Upper lobe of right lung (tissue), 1 donor: ENCODE measurements at places on chromosomes 1 and 21. TPM values are rescaled to one million over a fixed set of nuclear protein-coding genes. Genes with fewer than 3 reads are reported as not detected.

GRCh38 chr1:31789259-31790065, 25.3 kb upstream of the ADGRB2 start:
- DNase-seq = peak; percentile 97

- no peak for DNase-seq
Observed at GRCh38 chr1:79705218-79705617, 698.7 kb upstream of the ADGRL4 start.

DNA sequence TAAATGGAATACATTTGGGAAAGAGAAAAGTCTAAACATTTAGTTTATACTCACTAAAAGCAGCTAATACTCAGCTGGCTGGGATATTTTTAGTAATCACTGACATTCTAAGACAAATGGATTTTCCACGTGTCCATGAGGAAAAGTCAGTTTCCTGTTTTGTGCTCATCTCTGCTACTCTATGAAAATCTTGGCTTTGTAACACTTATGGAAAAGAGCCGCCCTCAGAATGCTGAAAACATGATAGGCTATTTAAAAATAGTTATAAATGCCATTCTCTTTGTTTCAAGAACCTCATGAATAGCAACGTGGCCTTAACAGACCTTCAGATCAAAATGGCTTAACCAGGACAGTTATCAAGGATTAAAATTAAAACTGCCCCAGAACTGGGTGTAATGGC, 29.9 kb downstream of the MRAP start:
- DNase-seq = no peak

- DNase-seq = no peak
Observed at GRCh38 chr1:235648407-235648907, 1.1 kb downstream of the GNG4 start.

DNA sequence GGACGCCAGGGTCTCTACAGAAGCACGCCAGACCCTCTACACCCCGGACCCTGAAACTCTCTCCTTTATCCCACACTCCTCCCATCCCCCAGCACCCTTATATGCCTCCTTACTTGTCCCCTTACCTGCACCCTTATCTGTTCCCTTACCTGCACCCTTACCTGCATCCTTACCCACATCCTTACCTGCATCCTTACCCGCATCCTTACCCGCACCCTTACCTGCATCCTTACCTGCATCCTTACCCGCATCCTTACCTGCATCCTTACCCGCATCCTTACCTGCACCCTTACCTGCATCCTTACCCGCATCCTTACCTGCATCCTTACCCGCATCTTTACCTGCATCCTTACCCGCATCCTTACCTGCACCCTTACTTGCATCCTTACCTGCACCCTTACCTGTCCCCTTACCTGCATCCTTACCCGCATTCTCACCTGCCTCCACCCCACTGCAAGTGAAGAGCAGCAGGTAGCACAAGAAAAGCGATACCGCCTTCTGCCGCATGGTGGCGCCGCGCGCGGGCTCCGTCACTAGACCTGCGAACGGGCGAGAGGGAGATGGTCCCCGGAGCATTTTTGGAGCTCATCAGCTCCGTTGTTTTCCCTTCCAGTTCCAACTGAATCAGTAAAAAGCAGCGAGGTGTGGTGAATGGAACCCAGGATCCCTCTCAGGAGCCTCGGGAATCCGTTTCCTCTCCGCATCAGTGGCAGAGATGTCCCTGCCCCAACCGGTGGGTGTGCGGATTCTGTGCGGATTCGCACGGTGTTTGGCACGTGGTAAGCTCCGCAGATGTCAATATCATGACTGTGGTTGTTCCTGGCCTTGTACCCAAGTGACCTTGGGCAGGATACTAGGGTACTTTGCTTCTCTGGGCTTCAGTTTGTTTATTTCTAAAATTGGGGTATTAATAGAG, 2.9 kb downstream of the IFI6 start:
- DNase-seq = peak; percentile 92

DNA sequence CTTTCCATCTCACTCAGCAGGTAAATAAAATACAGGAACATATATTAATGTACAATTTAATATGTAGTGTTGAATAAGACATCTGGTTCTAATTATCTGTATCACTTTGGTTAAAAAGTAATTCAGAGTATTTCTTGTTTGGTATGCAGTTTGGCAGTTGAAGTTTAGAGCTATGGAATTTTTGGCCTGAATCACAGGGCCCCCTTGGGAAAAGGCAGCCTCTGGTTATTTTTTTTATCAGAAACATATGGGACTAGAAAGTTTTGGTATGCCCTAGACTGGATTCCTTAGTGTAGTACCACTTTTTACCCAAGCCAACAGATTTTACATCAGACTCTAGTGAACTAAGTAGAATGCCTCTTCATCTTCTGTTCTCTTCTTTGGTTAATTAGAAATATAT, 26.4 kb downstream of the CNST start:
- DNase-seq = no peak

- no peak for DNase-seq
Observed at GRCh38 chr1:243249214-243249613, 5.9 kb downstream of the CEP170 start.

GRCh38 chr1:114215436-114215835, 61.8 kb upstream of the SYT6 start:
- no peak for DNase-seq

- no peak for DNase-seq
Observed at GRCh38 chr1:168758503-168758902, 29.5 kb upstream of the DPT start.

GRCh38 chr1:94004924-94005323, 95.7 kb upstream of the GCLM start:
- DNase-seq = no peak

GRCh38 chr1:150555971-150556865, 7.0 kb downstream of the ADAMTSL4 start:
- DNase-seq = no peak

DNA sequence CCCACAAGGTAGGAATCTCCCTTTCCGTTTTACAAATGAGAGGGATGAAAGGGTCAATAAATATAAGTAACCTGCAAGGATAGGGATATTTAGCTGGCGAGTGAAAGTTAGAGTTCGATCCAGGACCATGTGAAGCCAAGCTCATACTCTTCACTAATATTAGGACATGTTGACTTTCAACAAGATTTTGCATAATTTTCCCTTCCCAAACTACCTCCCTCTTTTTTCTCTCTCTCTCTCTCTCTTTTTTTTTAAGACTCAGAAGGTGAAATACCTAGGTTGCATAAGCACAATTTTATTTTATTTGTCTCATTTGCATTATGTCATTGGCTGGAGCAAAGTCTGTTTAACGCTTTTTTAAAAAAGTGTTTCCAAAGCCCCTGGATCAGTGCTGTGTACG, 8.1 kb upstream of the MT1HL1 start:
- no peak for DNase-seq

GRCh38 chr1:54703471-54703870, 12.2 kb upstream of the TTC4 start:
- DNase-seq = no peak

GRCh38 chr1:33635336-33636012, 163.0 kb downstream of the ZSCAN20 start:
- no peak for DNase-seq

DNA sequence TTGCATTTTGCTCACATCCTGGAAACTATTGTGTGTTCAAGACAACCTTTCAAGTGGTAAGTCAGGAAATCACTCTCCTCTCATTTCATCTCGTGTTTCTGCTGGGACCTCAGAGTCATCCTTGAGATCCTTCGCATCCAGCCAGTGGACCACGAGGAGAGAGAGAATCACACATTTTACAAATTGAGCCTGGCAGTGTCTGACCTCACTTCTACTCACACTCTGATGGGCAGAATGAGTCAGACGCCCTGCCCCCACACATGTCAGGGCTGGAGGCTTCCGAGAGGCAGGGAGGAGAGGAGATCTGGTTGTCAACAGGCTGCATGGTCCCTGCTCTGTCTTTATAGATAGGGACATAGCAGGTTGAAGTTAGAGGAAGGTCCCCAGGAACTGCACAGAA, 509.7 kb downstream of the AJAP1 start:
- DNase-seq = no peak

GRCh38 chr1:207861442-207862177, 49.3 kb downstream of the CD34 start:
- no peak for DNase-seq

- no peak for DNase-seq
Observed at GRCh38 chr1:7352974-7353373, 418.1 kb upstream of the VAMP3 start.

GRCh38 chr1:154352581-154353459, 27.5 kb downstream of the ATP8B2 start:
- peak; percentile 83 for DNase-seq

- no peak for DNase-seq
Observed at GRCh38 chr1:174800216-174800851, 199.4 kb upstream of the CACYBP start.

GRCh38 chr21:44792702-44793591, 8.7 kb downstream of the UBE2G2 start:
- DNase-seq = no peak

DNA sequence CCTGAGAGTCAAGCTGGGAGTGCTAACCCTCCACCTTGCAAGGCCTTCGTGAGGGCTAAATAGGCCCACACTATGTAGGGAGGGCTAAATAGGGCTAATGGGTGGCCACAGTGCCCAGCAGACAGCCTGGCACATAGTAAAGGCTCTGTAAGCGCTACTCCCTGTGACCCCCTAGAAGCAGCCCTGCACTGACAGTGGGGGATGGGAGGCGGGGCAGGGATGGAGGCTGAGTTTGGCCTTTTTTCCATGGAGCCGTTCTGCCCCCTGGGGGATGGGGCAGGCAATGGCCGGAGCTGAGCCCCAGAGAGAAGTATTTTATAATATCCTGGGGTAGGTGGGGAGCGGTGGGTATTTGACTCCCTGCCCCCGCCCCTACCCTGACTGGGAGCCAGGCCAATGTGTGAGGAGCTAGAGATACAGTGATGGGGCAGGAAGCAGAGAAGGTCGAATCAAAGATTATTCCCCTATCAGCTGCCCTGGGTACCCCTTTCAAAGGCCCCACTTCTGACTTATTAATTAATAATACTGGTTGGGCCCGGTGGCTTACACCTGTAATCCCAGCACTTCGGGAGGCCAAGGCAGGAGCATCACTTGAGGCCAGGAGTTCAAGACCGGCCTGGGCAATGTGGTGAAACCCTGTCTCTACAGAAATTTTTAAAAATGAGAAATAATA, 42.3 kb downstream of the LACTBL1 start:
- DNase-seq = peak; percentile 71

DNA sequence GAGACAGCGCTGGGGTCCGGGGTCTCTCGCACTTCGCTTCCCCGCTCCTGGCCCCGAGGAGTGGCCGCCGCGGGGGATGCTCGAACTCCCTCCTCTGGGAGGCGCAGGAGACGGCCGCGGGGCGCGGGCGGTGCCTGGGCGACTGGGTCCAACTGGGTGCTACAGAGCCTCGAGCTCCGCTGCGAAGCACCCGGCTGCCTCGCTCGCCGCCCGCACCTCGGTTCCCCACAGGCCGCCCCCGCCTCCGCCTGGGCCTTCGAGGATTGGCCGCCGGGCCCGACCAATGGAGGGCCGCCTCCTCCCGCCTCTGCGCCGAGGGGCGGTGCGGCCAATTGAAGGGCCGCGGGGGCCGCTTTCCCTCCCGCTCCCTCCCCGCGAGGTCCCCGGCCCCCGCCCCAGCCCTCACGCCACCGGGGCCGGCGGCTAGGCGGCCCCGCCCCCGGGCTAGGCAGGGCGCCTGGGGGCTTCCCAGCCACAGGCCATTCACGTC, at the start of gene CNN3:
Gene CNN3 (minus strand): TSS at position 196 of the 490 bp plus-strand sequence. CDS start 216 bp downstream, outside the sequence.
- peak; percentile 97 for DNase-seq

DNA sequence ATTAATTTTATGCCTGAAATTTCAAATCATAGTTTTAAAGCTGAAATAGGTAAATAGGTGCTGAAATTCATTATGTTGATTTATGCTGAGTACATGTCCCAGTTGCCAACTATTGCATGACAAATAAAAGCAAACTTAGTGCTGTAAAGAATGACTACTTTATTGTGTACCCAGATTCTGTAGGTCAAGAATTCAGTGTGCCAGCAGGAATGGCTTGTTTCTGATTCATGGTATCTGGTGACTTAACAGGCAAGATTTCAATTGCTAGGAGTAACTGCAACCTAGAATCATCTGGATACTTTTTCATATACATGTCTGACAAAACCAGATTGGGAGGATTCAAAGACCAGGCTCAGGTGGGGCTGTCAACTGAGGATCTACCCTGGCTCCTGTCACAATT, 678.4 kb upstream of the ADAMTS5 start:
- no peak for DNase-seq

DNA sequence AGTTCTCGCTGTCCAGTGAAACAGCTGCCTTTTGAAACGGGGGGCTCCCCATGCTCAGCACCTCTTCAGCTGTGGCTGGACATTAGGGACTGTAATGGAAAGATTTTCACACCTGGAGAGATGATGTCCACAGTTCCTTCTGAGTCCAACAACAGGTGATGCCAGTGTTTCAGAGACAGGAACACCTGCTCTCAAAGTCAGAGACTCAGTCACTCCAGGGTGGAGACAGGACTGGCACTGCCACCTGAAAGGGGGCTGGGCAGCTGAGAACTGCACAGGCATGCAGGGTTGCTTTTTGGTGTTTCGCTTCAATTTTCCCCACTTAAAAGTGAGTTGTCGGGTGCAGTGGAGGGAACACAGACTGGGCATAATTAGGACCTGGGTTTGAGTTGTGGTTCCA, 124.8 kb downstream of the GALNT2 start:
- DNase-seq = no peak

- no peak for DNase-seq
Observed at GRCh38 chr1:42290130-42290529, 44.9 kb downstream of the FOXJ3 start.

TRNP1 gene
- total RNA-seq = 16.2 TPM

NBPF9 gene
- 26.9 TPM for total RNA-seq

MRPS14 gene
- total RNA-seq = 28.1 TPM

HSD3B1 gene
- total RNA-seq = not detected

REN gene
- total RNA-seq = 0.81 TPM

SH2D1B gene
- total RNA-seq = 1.9 TPM

SH2D5 gene
- total RNA-seq = 0.52 TPM

BLACAT1 gene
- 0.84 TPM for total RNA-seq

MROH9 gene
- total RNA-seq = not detected

KRTAP13-4 gene
- not detected for total RNA-seq

CRP gene
- 0.26 TPM for total RNA-seq

NR1I3 gene
- not detected for total RNA-seq

CTSK gene
- 35.5 TPM for total RNA-seq

TMEM61 gene
- total RNA-seq = 2.3 TPM

RIPPLY3 gene
- not detected for total RNA-seq
